Stimulated activated CD8-positive, alpha-beta memory T cell treated with anti-CD3 and anti-CD28 coated beads, Interleukin-7, amount 100 ng/mL, for 1 hour (primary cell): ENCODE measurements at places on chromosomes 1 and 21.

- DNase-seq: no peak
These were observed 11.4 kb downstream of the RGS5 start for GRCh38 chr1:163191301-163191700.

- DNase-seq: no peak
These were observed 47.3 kb downstream of the EIF2B3 start for GRCh38 chr1:44939061-44939460.

GRCh38 chr1:32501865-32502264 lies 37.0 kb downstream of the ZBTB8B start:
- DNase-seq: no peak

DNA sequence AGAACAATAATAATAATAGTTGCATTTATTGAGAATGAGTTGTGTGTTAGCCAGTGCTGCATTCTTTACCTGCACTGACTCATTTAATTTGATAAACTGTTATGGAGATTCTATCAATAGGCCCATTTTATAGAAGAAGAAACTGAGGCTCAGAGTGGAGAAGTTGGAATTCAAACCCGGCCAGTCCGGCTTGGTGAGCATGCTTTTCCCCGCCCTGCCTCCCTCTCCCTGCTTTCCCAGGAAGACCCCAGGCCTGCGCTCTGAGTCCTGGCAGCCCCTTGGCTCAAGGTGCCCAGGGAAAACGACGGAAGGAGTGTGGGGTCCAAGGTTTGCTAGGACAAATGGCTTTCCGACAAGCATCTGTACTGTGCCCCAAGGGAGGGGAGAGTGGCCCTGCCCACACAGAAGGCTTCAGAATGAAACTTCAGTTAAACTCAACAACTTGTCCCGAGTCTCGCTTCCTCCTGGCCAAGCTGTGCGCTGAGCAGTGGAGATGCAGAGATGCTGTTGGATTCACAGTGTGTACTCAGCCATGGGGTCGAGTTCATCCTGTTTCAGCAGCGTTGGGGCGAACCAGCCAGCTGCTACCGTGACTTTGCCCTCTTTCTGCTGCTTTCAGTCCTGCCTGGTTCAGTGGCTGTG lies 23.3 kb upstream of the PADI6 start:
- no peak for DNase-seq

DNA sequence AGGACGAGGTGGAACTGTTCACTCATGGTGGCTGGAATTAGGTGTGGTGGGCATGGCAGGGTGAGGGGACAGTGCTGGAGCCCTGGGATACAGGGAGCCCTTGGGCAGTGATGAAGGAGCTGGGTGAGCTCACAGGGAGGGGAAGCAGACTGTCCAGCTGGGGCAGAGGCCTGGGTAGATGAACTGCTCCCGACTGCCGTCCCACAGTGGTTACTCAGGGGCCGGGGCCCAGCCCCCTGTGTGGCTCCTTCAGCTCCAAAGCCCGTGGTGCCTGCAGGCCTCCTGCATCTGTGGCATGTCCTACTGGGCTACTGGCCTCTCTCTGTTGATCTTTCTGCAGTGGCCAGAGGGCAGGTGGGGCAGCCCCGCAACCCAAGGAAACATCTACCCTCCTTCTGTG lies 661.1 kb downstream of the NPHP4 start:
- DNase-seq: no peak

DNA sequence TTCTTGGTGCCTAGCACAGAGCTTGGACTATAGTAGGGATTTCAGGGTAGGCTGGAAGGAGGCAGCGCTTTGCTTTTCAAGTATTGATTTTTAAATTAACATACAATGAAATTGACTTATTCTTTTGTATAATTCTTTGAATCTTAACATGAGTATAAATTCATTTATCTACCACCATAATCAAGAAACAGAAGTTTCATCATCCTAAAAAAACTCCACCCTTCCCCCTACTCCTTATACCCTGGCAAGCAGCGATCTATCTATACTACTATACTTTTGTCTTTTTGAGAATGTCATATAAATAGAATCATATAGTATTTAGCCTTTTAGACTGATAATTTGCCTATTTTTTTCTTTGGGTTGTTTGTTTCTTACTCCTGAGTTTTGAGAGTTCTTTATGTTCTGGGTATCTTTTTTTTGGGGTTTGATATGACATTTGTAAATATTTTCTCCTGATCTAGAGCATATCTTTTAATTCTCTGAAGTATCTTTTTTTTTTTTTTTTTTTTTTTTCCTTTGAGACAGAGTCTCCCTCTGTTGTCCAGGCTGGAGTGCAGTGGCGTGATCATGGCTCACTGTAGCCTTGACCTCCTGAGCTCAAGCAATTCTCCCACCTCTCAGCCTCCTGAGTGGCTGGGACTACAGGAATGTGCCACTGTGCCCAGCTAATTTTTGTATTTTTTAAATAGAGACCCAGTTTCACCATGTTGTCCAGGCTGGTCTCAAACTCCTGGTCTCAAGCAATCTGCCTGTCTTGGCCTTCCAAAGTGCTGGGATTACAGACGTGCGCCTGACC lies 6.4 kb downstream of the RPS6KC1 start:
- DNase-seq: no peak
